ENCODE measurements at places on chromosomes 2 and 18. TPM values are rescaled to one million over a fixed set of nuclear protein-coding genes. Genes with fewer than 3 reads are reported as not detected.

The RAMP1 gene
- total RNA-seq: 168 TPM

The NPPC gene
- 3.0 TPM for total RNA-seq

The GALNT1 gene
- total RNA-seq: 47.8 TPM

The CUL3 gene
- total RNA-seq: 74.4 TPM

The ZNF804A gene
- not detected for total RNA-seq

The FNDC4 gene
- 1.7 TPM for total RNA-seq

The GAREM2 gene
- total RNA-seq: 0.93 TPM

The DHRS9 gene
- total RNA-seq: 7.3 TPM

The TUBA4B gene
- not detected for total RNA-seq
